ENCODE measurements at places on chromosomes 5 and 9.

GRCh38 chr9:34957492-34958410, at the start of gene PHF24:
Gene PHF24 (plus strand): TSS chr9:34958285. CDS start chr9:34971299, 13,014 bp downstream.
- DNase-seq, result no peak

DNA sequence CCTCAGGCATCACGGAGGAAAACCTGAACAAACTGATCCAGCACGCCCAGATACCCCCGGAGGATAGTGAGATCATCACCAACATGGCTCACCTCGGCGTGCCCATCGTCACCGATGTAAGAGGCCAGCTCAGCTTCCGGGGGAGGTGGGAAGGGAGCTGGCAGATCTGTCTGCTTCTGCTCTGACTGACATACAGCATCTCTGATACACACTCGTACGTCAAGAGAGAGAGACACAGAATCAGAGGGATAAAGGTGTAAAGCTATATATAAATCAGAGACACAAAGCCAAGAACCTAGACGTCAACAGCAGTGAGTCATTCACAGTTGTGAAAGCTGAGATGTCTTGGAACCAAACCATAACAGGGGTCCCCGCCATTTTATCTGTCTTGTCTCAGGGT, 30.1 kb upstream of the CFAP157 start:
- DNase-seq, result no peak

DNA sequence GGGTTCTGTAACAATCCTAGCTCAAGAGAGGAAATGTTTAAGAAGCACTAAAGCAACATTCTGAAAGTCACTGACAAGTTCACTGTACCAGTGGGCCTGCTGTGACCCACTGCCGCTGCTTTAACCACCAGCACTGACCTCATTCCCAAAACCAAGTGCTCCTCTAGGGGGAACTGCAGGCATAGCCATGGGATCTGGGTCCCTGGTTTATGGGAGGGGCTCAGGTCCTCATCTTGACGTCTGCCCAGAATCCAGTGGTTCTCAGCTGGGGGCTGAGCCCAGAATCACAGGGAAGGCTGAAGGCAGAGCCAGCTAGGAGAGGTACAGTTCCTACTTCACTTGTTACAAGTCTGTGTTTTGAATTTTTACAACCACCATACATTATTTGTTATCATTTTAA, 36.1 kb upstream of the SLC2A8 start:
- no peak for DNase-seq

GRCh38 chr9:135468854-135469521, 10.6 kb upstream of the PPP1R26 start:
- DNase-seq, result no peak

- no peak for DNase-seq
Observed at GRCh38 chr5:147860641-147861025, 17.9 kb upstream of the SCGB3A2 start.

Data from cerebellar nuclear complex (tissue), 1 donor.